HCT116 (cell line): ENCODE measurements at places on chromosomes 4 and X. TPM values are rescaled to one million over a fixed set of nuclear protein-coding genes. Genes with fewer than 3 reads are reported as not detected.
A peak's percentile ranks its signal among the peaks of the same experiment; 100 is the strongest.

GRCh38 chr4:3343358-3343757, 50.5 kb downstream of the RGS12 start:
- DNase-seq = no peak

SMIM31 gene
- not detected for total RNA-seq

GRCh38 chr4:173334891-173335752, 964 bp upstream of the HMGB2 start:
- peak; percentile 79 for DNase-seq

GRCh38 chr4:40317916-40318658, 17.0 kb upstream of the CHRNA9 start:
- no peak for DNase-seq
